ENCODE measurements at places on chromosomes 1 and 21.

DNA sequence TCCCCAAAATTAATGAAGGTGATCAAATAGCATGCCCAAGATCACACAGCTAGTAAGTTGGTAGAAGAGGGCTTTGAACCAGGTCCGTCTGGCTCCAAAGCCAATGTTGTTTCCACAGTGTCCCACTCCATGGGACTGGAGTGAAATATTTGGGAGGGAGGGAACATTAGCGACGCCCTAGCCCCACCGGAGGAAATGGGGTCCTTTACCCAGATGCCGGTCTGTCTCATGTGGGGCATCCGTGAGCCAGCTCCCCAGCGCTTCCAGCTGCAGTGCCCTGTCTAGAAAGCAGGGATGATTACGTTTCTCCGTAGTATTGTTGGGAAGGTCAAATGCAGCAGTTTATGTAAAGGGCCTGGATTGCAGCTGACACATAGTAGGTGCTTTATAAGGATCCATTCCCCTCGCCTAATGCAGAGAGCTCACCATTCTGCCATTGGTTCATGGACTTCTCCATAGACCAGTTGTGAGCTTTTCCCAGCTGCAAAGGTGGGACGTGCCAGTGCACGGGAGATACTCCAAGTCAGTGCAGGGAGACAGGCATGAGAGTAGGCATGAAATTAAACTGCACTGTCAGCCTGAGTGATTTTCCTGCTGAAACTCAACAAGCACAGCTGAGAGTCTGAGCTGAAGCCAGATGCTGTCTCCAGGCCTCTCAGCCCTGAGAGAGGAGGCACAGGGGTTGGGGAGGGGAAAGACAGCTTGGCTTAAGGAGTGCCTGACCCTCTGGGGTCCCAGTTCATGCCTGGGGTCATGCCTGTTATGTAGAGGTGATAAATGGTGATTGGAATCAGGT, 24.7 kb downstream of the QSOX1 start:
- DNase-seq, result no peak

DNA sequence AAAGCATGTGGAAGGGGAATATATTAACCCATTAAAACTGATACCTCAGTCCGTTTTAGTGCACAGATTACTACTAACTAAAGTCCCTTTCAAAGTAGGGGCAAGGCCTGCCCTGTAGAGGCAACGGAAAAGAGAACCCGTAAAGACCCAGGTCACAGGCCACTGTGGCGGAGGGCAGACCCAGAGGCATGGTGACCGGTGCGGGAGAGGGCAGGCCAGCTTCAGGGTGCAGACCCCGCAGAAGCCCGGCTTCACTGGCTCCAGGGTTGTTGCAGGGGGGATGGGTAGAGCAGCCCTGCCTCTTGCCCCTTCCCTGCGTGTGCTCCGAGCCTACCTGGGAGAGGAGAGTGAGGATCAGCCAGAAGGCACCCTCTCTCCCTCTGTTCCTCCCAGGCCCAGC, 17.7 kb downstream of the CNTN2 start:
- no peak for DNase-seq

GRCh38 chr1:155069551-155070157, 6.1 kb downstream of the EFNA4 start:
- no peak for DNase-seq

DNA sequence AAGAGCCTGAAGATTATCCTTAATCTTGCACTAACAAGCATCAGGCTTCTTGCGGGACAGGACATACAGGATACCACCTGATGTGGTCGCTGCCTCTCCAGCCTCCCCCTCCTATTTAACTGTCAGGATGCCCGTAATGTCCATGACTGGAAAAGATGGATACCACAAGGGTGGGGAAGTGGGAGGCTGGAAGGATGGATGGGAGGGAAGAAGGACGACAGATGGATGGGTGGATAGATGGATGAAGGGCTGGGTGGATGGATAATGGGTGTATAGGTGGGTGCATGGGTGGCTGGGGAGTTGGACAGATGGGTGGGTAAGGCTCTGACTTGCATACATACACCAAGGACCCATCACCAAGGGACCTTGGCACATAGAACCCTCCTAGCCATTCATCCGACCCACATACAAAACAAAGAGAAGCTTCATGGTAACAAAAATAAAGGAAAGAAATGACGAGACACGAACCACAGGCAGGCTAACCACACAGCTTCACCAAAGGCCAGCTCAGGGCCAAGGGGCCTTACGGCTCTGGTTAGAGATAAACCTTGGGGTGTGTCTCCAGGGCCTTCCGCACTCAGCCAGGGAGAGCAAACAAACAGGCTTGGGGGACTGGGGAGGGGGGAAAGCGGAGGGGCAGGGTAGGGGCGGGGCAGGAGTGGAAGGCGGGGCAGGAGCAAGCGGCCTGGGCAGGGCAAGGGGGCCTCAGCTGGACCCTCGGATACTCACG, 50.5 kb downstream of the HSPG2 start:
- no peak for DNase-seq

GRCh38 chr1:85940656-85941306, 215.8 kb downstream of the COL24A1 start:
- DNase-seq, result no peak

DNA sequence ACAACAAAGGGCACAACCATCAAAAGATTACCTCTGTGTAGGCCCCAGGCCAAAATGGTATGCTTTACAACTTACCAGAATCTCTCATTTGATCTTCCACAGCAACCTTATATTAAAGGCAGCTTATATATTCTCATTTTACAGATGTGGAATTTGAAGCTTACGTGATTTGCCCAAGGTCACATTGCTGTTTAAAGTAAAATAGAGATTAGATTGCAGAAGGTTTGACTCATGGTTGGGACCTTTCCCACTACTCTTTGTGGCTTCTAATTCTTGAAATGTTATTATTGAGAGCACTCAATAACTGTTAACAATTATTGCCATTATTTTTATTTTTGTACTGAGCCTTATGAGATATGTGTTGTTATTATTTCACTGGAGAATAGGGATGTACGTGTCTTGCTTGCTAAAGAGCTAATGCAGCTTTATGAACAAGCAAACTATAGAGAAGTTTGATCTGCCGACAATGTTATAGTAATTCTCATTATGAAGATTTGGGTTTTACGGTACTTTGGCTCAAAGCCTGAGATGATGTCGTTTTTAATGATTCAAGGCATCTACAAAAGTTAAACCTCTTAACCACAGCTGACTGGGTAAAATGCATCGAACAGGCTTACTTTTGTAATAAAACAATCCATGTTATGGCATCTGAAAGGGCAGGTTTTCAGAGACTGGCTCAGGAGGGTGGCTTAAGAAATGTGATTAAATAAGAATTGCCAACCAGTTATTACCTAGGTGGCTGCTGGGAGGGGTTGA, 43.3 kb upstream of the TSNAX start:
- DNase-seq, result no peak

DNA sequence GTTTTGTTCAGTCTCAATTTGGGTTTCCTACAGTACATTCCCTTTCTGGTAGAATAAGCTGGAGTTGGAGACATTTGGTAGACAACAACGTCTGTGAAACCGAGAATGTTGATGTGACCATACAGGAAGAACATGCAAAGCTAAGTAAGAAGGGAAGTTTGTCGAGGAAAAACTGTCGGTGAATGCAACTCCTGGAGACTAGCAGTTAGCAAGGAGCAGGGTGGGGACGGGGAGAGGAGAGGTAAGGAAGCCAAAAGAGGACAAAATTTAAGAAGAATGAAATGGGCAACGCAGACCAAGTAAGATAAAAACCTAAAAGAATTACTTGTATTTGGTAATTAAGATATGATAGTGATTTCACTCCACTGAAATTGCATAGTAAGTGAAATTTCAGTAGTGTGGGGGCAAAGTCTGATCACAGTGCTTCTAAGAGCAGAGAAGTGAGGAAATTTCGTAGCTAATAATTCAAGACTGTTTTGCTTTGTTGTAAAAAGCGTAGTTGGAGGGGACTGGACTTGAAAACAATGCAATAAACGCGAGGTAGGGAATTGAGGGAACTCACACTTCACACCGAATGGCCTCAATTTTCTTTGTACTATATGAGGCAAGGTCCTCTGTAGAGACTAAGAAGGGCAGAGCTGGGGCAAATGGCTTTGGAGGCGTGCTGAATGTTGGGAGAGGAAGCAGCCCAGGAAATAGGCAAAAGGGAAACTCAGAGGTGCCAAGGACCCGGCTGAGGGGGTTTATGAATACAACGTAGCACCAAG, 787 bp upstream of the GIPC2 start:
- no peak for DNase-seq

GRCh38 chr1:245748240-245748639, 593.5 kb downstream of the KIF26B start:
- DNase-seq, result no peak

- no peak for DNase-seq
Measured at GRCh38 chr1:239831577-239832355, 259.9 kb upstream of the FMN2 start.

DNA sequence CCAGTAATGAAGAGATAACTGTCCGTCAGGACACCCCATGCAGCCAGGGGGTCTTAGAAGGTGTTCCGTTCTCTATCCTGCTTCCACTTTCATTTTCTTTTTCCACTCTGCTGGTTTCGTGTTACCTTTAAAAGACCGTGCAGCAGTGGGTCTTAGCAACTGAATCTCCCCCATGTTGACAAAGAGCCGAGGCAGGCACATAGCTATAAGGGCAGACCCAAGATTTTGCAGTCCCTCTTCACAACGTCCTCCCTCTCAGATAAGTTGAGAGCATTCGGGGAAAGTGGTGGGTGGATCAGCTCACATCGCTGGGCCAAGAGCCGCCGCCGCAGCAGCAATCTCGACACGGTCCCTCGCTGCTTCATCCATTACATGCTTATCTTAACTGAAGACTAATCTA, 355.5 kb downstream of the LMO4 start:
- DNase-seq, result peak; percentile 4

DNA sequence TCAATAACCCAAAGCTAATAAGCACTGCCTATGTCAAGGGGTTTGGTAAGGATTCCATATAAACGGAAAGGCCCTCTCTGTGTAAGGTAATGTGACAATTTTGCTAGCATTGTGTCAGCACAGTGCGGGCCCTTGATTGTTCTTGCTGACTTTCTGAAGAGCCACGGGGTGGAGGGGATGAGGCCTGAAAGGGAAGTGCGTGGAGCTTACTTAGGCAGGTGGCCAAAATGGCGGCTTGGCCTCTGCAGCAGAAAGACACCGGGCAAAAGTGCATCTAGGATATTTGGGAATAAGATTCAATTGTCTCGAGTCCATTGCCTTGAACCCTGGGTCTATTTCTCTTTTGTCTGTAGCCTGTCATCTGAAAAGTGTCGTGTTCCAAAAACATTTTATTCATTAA, 114.3 kb downstream of the TGFB2 start:
- no peak for DNase-seq

DNA sequence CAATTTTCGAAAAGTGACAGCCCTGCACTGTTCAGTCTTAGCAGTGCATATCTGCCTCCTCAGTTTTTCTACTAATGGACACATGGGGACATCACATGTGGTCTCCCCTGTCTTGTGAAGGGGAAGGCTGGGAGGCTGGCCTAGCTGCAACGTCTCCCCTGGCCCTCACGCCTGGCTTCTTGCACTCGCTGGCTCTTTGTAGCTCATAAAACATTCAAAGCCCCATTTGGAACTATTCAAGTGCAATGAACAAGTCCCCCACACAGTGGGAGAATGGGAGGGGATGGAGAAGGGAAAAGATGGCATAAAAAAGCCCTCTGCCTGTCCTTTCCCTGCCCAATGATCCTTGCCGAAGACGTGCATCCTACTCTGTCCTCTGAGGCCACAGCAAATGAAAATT, 73.6 kb downstream of the PGBD5 start:
- no peak for DNase-seq

DNA sequence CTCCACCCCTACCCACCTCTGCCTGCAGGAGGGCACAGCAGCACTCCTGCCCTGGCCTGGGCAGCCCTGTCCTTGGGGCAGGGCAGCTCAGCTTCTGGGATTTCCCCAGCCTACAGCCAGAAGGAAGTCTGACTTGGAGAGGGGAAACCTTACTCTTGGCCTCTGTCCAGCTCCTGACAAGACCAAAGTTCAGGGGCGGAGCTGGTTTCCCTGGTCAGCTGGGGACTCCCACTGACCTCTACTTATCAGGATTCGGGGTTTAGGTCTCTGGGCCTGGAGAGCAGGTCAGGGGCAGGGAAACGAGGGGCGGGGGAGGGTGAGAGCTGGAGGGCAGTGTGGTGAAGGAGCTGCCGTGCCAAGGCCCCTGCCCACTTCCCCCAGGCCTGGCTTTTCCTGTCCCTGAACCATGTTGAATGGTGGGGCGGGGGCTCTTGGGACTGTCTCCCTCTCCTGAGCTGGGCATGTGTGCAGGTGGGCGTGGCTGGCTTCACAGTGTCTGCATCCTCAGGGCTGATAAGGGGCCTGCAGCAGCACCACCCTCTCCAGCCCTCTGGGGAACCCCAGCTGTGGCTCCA, 16.8 kb upstream of the ETV3 start:
- no peak for DNase-seq

GRCh38 chr1:15950302-15950701, 25.6 kb downstream of the ZBTB17 start:
- DNase-seq, result peak; percentile 34

- no peak for DNase-seq
Measured at GRCh38 chr1:78292361-78292760, 198.4 kb upstream of the PTGFR start.

- DNase-seq, result no peak
Measured at GRCh38 chr1:55230659-55231058, 15.5 kb upstream of the USP24 start.

GRCh38 chr21:20617130-20617529, 381.1 kb upstream of the NCAM2 start:
- no peak for DNase-seq

DNA sequence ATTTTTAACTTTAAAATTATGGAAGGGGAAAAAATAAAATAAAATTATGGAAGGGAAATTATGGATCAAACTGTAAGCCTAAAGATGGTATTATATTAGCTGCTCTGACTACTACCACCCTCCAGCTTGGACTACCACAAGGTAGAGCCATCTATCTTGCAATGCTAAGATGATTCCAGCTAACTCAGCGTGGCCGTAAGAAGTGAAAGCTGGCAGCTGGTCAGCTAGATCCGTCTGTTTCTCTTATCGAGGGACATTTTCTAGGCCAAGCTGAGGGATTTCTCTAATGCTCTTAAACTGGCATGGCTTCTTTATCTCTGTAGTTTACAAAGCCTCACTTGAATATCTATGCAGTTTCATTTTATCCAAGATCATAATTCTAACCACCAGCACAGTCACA, 31.5 kb downstream of the LYST start:
- no peak for DNase-seq

- DNase-seq, result no peak
Measured at GRCh38 chr1:115680730-115681111, 39.0 kb downstream of the VANGL1 start.

DNA sequence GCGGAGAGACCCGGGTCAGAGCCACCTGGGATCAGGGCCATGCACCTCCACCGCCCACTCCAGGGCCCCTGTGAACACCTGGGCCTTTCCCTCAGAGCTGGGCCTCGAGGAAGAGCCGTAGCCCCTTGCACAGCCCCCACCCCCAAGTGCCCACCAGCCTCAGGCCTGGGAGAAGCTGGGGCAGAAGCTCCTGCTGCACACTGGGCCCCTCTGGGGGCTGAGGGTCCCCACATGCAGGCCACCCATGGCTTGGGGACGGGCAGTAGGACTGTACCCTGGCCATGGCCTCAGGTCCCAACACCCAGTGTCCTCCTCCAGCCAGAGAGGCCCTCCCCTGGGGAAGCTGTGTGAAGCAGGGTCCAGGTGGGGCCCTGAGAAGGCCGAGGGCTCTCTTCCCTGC, 6.5 kb downstream of the NOC2L start:
- DNase-seq, result no peak
